ENCODE measurements at places on chromosomes 1 and 21.

DNA sequence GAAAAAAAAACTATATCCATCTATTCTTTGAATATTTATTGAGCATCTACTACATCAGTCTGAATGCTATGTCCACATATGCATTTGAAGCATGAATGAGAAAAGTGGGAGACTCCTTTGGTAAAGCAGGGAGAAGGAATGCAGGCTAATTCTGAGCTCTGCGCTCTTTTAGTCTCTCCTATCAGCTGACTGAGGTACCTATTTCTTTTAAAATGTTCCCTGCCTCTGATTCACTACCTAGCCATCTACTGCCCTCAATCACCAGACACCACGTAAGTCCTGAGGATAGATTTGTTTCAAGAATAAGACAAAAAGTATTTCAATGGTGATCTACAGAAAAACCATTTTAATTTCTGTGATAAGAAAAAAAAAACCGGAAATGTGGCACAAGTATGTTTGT, 3.8 kb upstream of the RGS13 start:
- no peak for DNase-seq

- no peak for DNase-seq
These were observed 138.6 kb upstream of the JUN start for GRCh38 chr1:58922302-58923089.

GRCh38 chr1:210588946-210589345, 260.2 kb downstream of the HHAT start:
- no peak for DNase-seq

DNA sequence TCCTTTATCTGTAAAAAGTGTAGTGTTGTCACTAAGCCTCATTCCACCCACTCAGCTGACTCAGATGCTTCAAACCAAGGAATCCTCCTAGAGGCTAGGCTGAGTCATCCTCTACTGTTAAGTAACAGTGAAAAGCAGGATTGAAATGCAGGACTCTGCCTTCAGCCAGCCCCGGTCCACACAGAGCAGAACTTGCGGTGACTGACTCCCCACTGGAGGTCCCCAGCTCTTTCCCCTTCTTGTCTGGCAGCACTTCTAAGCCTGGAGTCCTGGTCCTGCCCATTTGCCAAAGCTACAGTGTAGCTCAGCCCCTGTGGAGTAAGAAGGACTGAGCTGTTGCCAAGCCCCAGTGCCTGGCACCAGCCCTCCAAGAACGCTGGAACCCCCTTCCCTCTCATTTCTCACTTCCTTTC, 1.7 kb downstream of the RAB7B start:
- no peak for DNase-seq

DNA sequence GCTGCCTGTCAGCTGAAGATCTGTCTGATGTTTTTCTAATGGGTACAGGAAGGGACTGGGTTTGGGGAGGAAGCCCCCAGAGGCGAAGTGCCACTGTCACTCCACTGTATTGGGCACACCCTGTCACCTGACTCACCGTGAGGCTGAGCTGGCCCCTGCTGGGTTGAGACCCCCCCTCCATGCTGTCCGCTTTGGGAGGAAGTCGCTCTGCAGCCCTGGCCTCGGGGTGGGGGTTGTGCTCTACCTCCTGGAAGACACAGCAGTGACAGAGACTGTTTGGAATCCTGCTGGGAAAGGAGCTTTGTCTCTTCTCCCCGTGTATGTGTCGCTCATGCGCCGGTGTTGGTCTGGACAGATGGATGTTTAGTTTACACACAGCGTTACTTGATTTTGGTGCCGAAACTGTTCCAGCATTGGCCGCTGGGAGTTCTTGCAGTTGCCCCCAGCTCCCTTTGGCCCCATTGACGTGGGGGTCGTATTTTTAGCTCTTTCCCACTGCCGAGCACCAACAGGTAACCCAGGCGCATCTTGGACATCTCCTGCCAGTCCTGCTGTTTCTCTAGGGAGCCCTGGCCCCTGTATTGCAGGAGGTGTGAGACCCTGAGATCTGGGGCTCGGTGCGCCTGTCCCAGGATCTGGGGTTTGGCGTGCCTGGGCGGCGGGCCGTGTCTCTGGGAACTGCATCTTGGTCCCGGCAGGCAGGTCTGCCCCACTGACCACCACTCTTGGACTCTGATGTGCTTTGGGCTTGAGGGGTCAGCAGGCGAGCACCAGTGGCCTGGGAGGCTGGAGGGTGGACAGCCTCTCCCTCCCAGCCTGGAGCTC, 30.3 kb downstream of the SLX9 start:
- DNase-seq: no peak

GRCh38 chr1:26110731-26111529, 694 bp upstream of the PDIK1L start:
- DNase-seq: peak; percentile 35
